ENCODE measurements at places on chromosomes 11 and 22.

- DNase-seq: no peak
Measured at GRCh38 chr11:45384016-45384415, 97.9 kb upstream of the SYT13 start.

DNA sequence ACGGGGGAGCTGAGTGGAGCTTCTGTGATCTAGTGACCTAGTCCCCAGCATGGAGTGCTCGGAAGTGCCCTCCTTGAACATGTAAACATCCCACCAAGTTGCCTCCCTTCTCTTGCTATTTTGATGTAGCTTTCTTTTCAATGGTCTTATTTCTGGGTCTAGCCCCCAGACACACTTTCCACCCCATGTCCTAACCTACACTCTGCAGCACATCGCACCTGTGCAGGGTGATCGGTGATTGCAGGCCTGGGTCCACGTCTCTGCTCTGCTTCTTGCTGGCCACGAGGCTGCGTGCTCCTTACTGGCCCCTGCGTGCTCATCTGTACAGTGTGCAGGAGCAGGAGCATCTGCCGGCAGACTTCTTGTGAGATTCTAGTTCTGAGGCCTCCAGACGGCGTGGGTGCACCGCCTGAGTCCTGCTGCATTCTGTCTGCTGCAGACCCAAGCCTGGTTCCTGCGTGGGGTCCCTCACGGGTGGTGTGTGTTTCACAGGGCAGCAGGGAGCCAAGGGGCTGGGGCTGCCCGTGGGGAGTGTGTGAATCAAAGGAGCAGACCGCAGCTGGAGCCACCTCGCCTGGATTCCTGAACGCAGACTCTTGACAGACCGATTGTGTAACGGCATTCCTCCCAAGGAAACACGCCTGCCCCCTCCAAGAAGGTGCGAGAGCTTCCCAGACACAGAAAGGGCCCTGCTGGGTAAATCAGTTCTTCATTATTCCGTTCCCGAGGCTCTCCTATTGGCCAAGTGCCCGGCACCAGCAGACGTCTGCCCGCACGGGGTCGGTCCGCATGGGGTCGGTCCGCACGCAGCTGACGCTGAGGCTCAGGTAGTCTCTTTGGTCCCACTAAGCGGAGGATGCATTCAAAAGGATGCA lies 44.4 kb upstream of the MYEOV start:
- no peak for DNase-seq

DNA sequence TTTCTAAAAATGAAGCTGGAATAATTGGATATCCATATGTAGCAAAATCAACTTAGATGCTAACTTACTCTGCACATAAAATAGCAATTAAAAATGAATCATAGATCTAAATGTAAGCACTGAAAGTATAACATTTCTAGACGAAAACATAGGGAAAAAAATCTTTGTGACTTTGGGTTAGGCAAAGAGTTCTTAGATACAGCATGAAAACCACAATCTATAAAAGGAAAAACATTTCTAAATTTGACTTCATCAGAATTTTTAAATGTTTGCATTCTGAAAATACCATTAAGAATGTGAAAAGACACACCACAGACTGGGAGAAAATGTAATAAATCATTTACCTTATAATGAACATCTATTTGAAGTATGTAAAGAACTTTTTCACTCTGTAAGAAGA lies 128.8 kb downstream of the APIP start:
- no peak for DNase-seq

GRCh38 chr11:26958005-26958701 lies 35.8 kb upstream of the FIBIN start:
- no peak for DNase-seq

DNA sequence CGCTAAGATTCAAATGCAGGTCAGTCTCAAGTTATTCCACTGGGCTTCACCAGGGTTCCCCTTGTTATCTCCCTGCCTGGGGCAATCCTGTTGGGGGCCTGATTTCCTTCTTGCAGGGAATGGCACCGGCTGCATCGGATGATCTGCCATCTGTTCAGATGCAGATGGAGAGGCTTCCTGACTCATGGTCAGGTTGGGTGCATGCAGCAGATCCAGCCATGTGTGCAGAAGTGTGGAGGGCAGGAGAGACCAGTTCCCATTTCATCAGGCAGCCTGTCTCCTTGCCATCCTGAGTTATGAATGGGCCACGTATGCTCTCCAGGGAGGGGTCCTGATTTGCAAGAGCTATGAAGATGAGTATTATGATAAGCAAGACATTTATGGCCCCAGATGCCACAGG lies 161.2 kb upstream of the PLET1 start:
- DNase-seq: no peak

GRCh38 chr11:44159848-44160721 lies 64.6 kb downstream of the EXT2 start:
- no peak for DNase-seq

DNA sequence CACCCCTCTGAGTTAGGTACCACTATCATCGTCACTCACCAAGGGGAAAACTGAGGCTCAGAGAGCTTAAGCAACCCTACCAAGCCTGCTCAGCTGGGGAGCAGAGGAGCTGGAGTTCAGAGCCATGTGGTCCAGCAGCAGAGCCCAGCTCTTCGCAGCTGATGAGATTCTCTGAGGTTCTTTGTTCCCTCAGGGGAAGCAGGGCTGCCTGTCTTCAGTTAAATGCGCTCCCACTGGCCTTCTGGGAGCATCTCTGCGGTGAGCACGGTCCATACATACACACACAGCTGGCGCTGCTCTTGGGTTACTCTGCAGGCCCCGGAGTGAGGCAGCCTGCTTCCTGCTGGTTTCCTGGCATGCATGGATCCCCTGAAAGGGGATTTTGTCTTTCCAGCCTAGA lies 5.2 kb upstream of the PTGDR2 start:
- no peak for DNase-seq

- DNase-seq: no peak
Measured at GRCh38 chr11:93662175-93662570, 691 bp downstream of the CEP295 start.

DNA sequence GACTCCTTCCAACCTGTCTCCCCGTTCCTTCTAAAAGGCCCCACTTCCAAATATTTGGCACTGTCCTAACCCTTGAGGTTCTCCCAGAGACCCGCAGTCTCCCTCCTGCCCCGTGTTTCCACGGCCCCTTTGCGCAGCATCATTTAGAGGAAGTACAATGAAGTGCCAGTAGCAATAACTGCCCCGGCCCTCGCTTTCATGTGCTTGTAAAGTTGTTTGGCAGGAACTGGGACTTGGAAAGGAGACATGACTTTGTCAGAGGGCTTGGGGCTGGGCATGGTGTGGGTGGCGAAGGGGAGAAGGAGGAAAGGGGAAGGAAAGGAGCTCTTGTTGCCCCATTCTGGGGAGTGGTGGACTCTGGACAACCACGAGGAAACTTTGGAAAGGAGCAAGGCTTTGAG lies 2.6 kb downstream of the CD44 start:
- DNase-seq: no peak

DNA sequence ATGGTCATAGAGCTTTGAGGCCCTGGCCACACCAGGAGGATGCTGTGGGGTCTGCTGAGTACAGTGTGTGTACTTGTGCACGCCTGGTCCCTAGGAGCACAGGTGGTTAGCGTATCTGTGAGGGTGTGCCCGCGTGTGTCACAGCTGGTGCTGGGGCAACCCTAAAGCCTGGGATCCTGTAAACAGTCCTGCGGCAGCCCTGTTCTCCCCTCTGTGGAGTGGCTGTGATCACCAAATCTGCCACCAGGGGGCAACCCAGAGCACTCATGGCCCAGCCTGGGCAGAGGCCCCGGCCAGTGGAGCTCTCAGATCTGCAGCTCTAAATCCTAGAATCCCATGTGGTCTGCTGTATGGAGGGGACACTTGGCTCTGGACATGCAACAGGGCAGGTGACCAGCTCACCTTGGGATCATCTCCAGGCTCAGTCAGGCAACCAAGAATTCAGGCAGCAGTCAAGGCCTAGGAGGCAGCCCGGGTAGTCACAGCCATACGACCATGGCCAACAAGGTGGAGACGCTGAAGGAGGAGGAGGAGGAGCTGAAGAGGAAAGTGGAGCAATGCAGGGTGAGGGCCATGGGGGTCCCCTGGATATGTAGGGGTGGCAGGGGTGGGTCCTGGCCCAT lies 3.9 kb downstream of the SH3BP1 start:
- DNase-seq: peak; percentile 78

DNA sequence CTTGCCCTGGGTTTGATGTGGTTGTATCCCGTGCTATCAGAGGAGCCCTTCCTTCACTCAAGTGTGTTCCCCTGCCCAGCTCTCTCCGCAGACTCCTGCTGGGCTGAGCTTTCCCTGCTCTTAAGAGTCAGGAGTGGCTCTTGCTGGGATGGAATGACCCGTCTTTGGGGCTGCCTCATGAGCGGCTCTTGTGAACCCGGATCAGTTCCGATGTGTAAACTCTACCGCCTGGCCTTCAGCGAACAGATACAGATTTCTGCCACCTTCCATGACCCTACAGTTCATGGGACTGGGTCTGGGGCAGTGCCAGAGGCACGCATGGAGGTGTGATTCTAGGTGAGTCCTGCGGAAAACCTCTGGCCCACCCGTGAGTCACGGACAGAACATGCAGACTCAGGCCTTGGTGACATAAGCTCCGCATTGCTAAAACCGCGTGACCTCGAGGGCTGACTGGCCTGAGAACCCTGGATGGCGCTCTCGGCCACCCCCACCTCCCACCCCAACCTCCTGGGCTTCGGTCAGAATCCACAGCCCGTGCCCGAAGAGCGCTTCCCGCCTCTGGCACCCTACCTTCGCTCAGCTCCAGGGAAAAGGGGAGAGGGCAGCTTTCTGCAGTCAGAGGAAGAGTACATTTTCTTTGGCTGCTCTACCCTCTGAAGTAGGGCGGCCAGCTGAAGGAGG lies 1.3 kb upstream of the ZBTB16 start:
- no peak for DNase-seq

DNA sequence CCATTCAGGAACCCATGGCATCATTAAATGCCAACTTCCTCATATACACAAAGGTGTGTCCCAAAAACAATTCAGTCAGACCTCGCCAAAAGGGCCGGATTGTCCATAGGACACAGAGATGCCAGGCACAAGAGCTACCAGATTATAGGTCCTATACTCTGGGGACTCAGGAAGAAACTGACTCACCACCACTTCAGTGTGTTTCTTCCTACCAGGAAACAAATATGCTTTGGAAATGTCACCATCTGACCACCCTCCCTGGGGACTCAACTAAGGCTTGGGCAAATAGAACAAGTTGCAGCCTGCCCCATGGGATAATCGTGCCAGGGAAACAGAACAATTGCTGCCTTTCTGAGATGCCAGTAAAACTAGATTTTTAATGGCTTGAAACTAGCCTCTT lies 11.7 kb downstream of the POU2AF3 start:
- DNase-seq: no peak

- no peak for DNase-seq
Measured at GRCh38 chr11:66933531-66933930, 24.7 kb downstream of the PC start.

GRCh38 chr22:37059876-37060449 lies 8.4 kb downstream of the KCTD17 start:
- no peak for DNase-seq

GRCh38 chr11:75938543-75938942 lies 123.5 kb downstream of the UVRAG start:
- no peak for DNase-seq

DNA sequence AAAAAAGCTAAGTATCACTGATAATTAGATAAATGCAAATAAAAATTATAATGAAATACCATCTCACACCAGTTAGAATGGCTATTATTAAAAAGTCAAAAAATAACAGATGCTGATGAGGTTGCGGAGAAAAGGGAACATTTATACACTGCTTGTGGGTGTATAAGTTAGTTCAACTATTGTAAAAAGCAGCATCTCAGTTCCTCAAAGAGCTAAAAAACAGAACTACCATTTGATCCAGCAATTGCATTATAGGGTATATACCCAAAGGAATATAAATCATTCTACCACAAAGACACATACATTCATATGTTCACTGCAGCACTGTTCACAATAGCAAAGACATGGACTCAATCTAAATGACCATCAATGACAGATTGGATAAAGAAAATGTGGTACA lies 120.3 kb upstream of the ZBED5 start:
- no peak for DNase-seq

DNA sequence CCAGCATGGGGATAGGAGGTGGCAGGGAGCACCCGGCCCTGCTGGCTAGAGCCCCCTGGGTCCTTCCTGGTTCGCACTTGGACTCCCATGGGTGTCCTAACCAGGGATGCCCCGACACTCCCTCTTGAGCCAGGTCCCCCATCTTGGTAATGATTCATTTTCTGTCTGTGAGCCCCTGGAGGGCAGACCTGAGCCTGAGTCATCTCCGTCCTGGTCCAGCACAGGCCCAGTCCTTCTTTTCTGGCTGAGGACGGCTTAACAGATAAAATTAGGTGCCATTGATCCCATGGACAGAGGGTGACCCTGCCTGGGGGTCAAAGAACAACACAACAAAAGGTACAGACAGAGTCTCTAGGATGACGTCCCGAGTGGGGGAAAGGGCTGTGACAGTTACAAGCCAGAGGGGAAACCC lies 3.5 kb downstream of the RHOD start:
- no peak for DNase-seq

- DNase-seq: no peak
Measured at GRCh38 chr11:36033082-36033751, 89.4 kb downstream of the LDLRAD3 start.

- DNase-seq: no peak
Measured at GRCh38 chr11:69359735-69360480, 66.0 kb downstream of the MYEOV start.

DNA sequence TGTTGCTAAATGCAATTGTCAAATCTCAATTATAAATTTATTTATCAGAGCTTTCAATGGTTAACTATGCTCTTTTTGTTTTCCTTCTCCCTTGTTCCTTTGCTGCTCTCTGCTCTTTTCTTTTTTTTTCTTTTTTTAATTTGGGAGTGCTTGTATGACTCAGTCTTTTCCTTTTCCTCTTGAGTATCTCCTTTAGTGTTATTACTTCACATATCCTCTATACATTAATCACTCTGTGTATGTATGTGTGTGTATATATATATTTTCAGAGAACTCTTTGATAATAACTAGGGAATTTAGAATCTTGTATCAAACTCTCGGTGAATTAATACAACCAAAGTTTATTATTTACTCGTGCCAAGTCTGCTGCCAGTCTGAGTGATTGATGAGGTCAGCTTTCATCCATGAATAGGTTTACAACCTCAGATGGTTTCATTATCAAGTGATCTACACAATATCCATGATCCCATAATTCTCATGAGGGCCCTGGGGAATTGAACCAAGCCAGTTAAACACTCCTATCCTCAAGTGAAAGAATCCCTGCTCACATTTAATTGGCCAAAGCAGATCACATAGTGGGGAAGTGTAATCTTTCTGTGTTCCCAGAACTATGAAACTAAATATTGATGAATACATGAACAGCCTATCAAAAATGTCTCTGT lies 743.4 kb upstream of the CNTN5 start:
- DNase-seq: no peak

GRCh38 chr11:119330237-119330636 lies 4.1 kb upstream of the RNF26 start:
- DNase-seq: no peak

GRCh38 chr11:16840951-16841350 lies 102.5 kb downstream of the C11orf58 start:
- no peak for DNase-seq

GRCh38 chr11:119417726-119418540 lies 5.0 kb downstream of the THY1 start:
- DNase-seq: no peak

- no peak for DNase-seq
Measured at GRCh38 chr11:64224891-64225607, 937 bp downstream of the TRPT1 start.

GRCh38 chr11:92406472-92406871 lies 181.9 kb downstream of the FAT3 start:
- no peak for DNase-seq

All from stimulated activated CD4-positive, alpha-beta T cell treated with anti-CD3 and anti-CD28 coated beads, Interleukin-1b, Interleukin-23, amount 100 ng/mL, for 1 hour (primary cell).